HEK293T (cell line): ENCODE measurements at places on chromosomes 11 and 22.

DNA sequence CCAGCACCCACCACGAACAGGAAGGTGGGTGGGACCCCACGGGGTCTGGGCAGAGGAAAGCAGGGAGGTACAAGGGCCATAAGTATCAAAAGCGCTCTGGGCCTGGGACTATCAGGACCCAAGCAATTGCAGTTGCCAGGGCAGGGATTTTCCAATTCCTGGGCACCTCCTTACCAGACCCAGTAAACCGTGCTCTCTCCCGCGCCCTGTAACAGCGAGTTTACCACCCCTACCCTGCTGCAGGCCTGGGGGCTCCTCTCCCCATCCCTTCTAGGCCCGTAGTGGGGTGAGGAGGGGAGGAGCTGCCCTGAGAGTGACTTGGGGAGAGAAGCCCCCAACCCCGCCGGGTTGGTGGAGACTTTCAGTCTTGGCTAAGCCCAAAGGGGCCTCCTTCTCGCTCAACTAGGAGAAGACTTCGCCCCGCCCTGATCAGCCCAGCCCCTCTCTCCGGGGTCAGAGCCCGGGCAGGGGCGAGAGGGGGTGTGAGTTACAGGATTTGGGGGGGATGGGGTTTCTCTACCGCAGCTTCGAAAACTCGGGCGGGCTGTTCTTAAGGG, 5.4 kb downstream of the PAX6 start:
- no peak for DNase-seq

DNA sequence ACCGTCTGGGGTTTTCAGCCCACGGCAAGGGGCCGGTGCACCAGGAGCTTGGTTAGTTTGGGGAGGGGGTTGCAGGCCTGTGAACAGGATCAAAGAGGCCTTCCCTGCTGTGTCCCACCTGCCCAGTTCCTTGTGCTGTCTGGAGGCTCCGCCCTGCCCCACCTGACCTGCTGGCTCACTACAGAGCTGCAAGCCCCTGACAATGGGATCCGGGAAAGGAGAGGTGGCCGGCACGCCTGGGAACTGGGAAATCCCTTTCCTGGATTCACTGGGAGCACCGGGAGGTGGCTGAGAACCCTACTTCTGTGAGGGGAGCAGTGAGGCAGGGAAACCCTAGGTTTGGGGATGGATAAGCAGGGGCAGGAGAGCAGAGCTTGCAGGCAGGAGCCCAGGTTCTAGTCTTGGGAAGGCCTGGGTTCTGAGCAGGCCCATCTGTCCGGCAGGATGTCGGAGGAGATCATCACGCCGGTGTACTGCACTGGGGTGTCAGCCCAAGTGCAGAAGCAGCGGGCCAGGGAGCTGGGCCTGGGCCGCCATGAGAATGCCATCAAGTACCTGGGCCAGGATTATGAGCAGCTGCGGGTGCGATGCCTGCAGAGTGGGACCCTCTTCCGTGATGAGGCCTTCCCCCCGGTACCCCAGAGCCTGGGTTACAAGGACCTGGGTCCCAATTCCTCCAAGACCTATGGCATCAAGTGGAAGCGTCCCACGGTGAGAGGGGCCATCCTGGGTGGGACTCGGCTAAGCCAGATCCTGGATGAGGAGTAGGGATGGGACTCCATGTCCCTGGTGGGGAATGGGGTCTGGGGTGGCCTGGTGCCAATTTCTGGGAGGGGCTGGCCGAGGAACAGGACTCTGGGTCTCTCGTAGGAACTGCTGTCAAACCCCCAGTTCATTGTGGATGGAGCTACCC, 786 bp downstream of the CAPN1 start:
- no peak for DNase-seq

DNA sequence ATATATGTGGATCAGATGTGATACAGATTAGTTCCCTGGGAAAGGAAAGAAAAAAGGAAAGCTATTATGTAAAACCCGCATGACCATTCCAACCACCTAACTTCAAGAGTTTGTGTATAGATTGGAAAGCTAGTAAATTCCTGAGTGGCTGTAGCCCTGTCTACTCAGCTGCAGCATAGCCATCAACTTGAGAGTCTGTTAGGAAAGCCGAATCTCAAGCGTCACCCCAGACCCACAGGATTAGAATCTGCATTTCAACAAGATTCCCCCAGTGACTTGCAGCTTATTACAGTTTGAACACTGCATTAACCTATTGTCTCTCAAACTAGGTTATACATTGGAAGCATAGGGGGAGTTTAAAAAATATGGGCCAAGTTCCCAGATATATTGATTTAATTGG, 921.7 kb downstream of the LRRC4C start:
- DNase-seq: no peak

DNA sequence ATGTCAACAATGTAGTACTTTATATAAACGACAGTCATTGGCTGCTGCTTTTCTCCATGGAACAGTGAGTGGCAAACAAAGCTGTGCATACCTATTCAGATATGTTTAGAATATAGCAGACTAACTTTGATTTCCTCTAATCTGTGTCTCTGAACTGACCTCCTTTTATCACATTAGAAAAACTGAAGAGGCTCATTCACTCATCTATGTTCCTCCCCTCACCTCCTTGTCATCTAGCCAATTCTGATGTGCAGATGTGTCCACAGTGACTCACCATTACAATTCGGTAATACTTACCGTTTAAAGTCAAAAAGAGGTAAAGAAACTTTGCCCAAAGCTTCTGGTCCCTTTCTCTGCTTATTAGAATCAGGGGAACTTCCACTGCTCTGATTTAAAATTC, 51.5 kb upstream of the RPS13 start:
- DNase-seq: no peak

GRCh38 chr11:110538154-110538553, 108.4 kb downstream of the FDX1 start:
- DNase-seq: no peak

DNA sequence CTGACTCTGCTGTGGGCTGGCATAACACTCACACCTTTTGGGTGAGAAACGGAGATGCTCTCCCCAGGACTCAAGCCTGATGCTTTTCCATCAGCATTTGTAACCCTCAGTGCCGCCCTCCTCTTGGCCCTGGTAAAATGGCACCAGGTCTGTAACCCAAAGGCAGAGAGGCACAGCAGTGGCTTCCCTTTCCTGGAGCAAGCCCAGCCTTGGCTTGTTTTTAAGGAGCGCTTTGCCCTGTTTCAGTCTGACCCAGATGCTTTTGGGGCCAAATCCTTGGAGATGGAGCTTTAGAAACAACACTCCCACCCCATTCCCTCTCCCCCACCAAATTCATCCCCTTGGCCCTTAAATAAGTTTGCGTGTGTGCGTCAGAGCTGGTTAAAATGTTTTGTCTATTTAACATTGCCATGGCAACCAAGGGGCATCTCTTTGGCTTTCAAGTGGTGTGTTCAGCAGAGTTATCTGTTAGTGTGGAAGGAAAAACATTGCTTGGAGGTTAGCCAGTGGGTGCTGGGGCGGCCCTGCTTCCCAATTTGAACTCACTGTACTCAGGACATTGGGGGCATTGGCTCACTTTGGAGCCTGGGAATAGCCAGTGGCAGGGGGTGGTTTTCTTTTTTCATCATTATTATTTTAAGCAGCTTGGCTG, 134.1 kb downstream of the NAV2 start:
- no peak for DNase-seq

DNA sequence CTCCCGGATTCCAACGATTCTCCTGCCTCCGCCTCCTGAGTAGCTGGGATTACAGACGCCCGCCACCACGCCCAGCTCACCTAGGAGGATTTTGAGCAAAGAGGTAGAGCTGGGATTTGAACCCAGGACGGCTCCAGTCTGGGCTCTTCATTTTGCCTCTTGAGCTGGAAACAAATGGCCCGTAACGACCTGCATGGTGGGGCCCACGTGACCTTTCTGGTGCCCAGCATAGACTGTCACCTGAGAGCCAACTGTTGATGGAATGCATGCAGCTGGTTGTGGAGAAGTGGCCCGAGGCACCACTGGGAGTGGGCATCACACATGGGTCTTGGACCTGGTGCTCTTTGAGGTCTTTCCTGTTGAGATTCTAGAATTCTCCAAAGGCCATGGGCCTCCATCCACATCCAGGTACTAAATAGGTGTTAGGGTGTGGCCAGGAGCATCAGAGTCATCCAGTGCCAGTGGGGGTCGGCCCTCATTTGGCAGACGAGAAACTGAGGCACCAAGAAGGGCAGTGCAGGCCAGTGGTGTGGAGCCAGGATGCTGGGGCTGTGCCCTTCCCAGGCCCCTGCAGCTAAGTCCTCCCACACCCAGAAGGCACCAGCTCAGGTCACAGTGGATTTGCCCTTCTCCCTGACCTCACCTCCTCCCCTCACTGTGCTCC, 3.9 kb downstream of the ATF4 start:
- DNase-seq: no peak

DNA sequence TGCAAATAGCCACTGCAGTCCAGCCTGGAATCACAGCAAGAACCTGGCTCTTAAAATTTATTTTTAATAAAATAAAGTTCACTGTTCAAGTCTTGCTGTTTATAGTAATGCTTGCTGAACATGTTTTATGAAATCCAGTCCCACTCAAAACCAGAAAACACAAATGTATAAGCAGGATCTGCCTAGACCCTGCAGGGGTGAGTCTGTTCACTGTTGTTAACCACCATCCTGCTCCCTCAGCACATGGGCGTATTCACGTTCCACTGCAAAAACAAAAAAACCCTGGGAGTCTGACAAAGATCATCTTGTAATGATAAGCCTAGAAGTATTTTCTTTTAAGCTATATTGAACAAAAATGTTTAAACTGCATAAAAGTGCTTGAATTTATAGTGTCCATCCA, 45.0 kb upstream of the CTTN start:
- DNase-seq: no peak

DNA sequence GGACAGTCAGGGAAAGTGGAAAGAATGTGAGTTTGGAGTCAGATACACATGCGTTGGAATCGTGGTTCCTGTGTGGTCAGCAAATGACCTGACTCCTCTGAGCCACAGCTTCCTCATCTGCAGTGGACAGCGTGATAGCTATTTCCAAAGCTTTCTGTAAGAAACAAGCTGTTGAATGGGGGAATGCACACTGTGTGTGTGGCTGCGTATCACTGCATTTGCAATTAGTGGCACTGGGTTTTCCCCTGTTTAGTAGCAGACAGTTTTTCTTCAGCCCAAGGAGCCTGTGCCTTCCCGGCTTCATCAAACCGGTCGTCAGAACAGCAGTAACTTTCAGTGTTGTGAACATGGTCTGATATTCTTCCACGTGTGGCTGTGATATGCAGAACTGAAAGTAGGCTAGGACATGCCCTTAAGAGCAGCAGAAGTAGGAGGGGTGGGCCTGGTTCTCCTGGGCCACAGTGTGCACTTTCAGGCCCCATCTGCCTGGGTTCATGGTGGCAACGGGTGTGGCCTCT, 121.5 kb downstream of the RRAS2 start:
- DNase-seq: no peak

DNA sequence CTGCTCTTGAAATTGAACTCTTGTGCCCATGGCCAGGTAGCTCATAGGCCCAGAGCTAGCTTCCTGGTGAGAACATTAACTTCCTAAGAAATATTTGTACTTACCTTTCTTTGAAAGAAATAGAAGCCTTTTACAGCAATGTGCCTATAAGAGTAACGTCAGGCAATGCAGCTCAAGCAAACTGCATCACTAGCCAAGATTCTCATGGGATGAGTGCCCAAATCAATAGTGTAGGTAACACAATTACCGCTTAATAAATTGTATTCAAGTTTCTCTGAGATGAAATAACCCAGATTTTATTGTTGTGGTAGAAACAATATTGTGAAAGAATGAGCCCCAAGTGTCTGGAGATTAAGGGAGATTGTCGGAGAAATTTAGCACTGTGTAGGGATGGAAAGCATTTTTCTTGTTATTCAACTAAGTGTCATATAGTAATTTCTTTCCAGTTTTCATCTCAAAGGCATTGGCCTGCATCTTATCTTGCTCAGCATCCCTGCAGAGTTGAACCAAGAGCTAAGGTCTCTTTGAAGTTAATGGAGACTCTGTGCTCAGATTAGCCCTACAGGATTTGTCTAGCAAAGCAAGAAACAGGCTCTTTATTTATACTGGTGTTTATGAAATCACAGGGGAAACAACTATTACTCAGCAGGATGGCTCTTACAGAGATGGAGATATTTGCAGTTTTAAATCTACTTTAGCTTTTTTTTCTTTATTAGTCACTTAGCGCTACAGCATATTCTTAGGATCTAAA, 321.0 kb upstream of the PDGFD start:
- DNase-seq: no peak

- DNase-seq: no peak
These were observed 68.9 kb downstream of the NECTIN1 start for GRCh38 chr11:119659971-119660723.

DNA sequence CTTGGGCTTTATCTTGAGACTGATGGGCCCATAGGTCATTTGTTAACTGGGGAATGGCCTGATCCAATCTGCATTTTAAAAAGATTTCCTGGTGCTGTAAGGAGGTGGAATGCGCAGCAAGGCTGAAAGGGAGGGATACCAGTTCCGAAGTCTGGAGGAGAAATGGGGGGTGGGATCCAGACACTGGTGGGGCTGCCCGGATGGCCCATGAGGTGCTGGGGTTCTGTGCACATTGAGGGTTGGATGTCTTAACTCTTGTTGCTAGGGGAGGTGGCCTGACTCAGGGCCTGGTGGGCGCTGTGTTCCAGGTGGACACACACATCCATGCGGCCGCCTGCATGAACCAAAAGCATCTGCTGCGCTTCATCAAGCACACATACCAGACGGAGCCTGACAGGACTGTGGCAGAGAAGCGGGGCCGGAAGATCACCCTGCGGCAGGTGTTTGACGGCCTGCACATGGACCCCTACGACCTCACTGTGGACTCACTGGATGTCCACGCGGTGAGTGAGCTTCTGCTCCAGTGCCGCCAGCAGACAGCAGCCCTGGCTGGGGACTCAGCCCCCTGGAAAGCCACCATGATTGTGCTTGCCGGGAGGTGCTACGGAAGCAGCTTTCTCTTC, 38.1 kb downstream of the AMPD3 start:
- DNase-seq: no peak

GRCh38 chr11:34537636-34538035, 24.0 kb upstream of the ELF5 start:
- no peak for DNase-seq

- DNase-seq: no peak
These were observed 928 bp upstream of the CRACR2B start for GRCh38 chr11:826836-827145.

GRCh38 chr22:36339171-36340065, 48.3 kb downstream of the MYH9 start:
- DNase-seq: no peak

GRCh38 chr11:459511-460220, 9.6 kb downstream of the PTDSS2 start:
- DNase-seq: no peak

DNA sequence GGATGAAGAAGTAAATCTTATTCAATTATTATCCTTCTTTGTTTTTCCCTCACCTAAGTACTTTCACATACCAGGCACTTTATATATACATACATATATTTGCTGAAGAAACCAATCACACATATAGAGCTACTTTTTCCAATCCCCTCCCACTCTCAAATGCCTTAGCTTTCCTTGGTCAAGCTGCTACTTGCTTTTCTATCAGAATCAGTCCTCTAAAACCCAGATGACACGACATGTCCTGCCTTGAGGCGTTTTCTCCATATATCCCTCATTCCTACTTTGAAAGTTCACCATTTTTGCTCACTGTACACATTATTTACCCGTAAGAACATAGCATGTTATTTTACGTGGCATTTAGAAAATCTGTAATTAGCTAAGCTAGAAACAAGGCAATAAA, 5.4 kb downstream of the RAB38 start:
- no peak for DNase-seq

GRCh38 chr11:132499661-132500060, 1032.6 kb downstream of the OPCML start:
- no peak for DNase-seq
